GM04503 (cell line): ENCODE measurements at places on chromosomes 7 and 10.

DNA sequence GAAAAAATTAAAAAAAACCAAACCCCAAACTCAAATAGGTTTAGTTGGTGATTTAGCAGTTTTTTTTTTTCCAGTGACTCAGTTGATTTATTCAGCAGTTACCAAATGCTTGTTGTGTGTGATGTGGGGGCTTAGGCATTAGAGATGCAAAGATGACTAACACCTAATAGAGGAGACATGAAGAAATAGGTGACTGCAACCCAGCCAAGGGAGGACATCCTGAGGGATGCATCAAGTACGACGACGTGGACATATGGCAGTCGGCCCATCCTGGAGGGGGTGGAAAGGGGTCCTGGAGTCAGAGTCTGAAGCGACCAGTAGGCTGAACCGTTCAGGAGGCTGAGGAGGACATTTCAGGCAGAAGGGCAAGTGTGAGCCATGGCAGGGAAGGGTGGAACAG lies 35.5 kb downstream of the LRMDA start:
- DNase-seq, result no peak

- DNase-seq, result peak; percentile 57
Observed at GRCh38 chr10:114708717-114709335, 50.8 kb upstream of the ABLIM1 start.

DNA sequence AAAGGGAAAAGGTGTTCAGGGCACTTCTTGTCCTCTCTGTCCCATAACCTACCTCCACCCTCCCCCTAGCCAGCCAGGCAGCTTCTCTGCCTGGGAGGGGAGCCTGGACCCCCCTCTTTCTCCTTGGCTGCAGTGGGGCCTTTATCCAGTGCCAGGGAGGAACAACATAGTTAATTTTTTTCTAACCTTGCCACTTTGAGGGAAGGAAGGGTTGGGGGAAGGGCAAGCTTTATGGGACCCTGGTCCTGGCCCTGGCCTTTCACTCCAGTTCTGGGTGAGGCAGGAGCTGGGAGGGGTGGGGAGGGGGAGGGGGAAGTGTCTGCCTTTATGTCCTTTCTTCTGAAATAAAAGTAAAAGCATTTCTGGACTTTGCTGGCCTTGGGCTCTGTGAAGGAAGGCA lies 4.5 kb downstream of the VGF start:
- DNase-seq, result no peak

- DNase-seq, result no peak
Observed at GRCh38 chr10:1420661-1421362, 316.5 kb downstream of the ADARB2 start.

DNA sequence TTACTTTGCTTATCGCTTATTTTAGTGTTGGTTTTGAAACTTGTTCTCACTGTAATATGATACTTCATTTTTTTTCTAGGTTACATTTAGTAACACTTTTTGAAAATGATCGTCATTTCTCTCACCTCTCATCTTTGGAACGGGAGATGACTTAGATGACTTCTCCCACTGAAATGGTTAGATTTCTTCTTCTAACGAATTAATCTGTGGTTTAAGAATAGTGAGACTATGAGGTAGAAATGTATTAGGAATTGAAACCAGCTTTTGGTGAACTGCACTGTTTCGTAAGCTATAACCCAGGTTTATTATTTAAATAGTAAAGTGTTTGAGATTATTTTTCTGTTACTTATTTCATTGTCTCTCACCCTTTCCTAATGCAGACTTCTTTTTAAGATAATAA lies 93.7 kb downstream of the PRR15 start:
- DNase-seq, result no peak

DNA sequence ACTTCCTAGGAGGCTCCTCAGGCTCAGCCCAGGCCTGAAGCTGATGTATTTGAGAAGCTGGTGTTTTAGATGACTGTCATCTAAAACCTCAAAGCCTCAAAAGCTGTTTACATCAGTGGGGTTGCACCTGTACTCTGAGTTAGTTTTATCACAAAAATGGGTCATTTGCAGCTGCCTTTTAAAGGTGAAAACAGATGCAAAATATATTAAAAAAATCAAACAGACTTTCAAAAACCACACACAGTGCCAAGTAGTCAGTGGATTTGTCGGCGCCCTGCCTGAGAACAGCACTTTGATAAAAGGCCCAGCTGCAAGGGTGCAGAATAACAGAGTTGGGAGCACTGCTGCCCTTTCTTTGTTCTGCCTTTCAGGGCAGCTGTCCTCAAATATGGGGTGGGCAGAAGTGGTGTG lies 103.0 kb downstream of the VOPP1 start:
- no peak for DNase-seq

DNA sequence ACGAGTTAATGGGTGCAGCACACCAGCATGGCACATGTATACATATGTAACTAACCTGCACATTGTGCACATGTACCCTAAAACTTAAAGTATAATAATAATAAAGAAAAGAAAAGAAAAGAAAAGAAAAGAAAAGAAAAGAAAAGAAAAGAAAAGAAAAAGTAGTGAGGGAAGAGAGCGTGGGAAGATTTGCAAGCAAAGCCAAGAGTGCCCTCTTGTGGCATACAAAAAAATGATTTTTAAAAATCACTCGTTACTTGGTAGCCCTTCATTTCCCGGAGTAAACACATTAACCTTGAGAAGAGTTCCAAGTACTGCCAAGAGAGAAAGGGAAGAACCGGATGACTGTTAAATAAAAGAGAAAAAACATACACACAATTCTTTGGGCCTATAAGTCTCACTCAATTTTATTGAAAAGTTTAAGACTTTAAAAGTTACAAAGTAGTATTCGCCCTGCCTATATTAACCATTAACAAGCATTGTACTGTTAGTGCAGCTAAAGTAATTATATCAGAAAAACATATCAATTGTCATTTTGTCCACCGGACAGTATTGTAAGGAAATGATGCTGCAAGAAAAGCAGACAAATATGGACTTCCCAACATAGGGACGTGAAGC lies 6.2 kb upstream of the CH25H start:
- no peak for DNase-seq

GRCh38 chr10:81414038-81414437 lies 461.0 kb upstream of the NRG3 start:
- DNase-seq, result no peak

DNA sequence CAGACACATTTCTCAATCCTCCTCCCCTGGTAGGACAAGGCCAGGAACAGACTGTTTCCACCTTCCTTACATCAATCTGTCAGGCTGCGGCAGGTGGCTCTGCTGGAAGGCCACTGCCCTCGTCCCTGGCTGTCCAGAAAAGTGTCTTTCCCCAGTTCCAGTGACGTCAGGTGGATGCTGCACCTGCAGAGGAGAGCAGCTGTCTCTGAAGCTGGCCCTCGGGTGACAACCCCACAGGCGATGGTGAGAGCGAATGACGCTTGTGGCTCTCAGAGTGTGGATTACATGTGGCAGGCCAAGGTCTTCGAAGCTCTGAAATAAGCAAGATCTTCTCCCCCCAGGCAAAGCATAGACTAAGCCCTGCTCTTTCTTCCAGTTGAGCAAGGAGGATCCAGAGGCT lies 146.9 kb upstream of the RET start:
- DNase-seq, result no peak

- DNase-seq, result no peak
Observed at GRCh38 chr10:102435529-102436233, 3.3 kb upstream of the CUEDC2 start.

DNA sequence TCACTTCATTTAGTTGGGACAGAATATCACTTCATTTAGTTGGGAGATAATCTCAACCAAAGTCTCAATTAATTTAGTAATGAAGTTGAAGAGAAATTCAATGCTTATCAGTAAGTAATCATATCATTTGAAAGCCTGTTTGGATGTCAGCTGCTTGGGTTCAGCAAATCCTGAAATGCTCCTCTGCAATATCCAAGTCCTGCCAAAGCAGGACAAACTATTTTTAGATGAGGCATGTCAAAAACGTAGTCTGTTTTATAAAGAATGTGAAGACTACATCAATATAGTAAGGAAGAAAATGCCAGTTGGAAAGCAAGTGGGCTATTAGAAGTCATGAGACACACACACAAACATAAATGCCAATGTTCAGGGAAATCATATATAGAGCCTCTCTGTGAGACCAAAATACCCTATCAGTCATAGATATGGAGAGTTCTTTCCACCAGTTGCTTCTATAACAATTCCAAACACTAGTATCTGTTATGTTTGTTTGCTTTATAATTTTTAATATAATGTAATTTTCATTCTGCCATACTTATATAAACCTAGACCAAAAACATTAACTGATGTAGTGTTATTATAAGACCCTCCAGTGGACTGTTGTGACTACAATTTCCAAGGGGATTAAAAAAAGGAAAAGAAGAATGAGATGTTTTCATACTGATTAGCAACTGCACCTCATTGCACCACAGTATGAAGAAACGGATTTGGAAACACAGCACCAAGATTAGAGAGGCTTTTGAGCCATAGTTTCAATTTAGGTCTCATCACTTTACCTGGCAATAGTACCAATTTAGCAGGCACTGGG lies 160.7 kb downstream of the LRRTM3 start:
- no peak for DNase-seq

- no peak for DNase-seq
Observed at GRCh38 chr10:49602380-49603023, 7.6 kb upstream of the SLC18A3 start.

DNA sequence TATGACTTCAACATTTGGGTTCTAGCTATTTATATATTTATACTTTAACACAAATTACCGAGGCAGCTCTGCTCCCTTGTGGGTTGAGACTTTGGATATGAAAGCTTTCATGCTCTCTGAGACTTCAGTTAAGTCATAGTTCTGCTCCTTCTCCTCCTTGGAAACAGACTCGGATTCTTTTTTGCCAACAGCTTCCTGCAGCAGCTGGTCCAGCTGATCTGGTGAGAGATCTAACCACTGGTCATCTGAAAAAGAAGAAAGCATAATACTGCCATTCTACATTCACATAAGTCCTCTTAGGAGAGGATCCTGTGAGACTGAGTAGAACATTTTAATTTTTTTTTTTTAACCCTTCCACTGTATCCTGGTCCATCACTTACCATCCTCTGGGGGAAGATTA lies 28.6 kb downstream of the ECD start:
- no peak for DNase-seq

- DNase-seq, result no peak
Observed at GRCh38 chr7:17171427-17171826, 127.0 kb upstream of the AHR start.

GRCh38 chr7:15015545-15016314 lies 113.2 kb upstream of the DGKB start:
- DNase-seq, result peak; percentile 24

- no peak for DNase-seq
Observed at GRCh38 chr7:150722431-150722931, 6.1 kb downstream of the GIMAP1 start.

DNA sequence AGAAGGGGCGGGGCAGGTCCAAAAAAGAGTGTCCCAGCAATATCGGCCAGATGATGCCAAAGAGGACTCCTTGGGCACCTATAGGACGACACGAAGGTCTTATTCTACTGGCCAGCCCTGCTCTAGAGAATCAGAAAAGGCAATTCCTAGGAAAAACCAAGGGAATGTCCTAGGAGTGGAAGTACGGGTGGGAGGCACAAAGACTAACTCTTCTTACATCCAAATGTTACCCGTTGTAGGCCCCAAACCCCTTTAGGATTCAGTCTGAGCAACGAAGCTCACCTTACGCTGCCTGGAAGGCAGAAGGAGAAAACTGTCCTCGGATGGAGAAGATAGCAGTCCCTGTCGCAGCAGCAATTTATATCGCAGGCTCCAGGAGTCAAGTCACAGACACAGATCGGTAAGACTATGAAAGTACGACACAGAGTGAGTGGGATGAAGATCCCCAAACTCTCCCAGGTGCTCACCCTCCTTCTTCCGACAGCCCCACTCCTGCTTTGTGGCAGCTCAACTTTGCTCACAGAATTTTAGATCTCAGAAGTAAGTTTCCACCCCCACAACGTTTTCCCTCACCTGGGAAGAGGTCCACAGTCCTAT lies 558 bp downstream of the TCTN3 start:
- DNase-seq, result no peak

GRCh38 chr7:91468256-91468655 lies 204.0 kb downstream of the FZD1 start:
- DNase-seq, result no peak

DNA sequence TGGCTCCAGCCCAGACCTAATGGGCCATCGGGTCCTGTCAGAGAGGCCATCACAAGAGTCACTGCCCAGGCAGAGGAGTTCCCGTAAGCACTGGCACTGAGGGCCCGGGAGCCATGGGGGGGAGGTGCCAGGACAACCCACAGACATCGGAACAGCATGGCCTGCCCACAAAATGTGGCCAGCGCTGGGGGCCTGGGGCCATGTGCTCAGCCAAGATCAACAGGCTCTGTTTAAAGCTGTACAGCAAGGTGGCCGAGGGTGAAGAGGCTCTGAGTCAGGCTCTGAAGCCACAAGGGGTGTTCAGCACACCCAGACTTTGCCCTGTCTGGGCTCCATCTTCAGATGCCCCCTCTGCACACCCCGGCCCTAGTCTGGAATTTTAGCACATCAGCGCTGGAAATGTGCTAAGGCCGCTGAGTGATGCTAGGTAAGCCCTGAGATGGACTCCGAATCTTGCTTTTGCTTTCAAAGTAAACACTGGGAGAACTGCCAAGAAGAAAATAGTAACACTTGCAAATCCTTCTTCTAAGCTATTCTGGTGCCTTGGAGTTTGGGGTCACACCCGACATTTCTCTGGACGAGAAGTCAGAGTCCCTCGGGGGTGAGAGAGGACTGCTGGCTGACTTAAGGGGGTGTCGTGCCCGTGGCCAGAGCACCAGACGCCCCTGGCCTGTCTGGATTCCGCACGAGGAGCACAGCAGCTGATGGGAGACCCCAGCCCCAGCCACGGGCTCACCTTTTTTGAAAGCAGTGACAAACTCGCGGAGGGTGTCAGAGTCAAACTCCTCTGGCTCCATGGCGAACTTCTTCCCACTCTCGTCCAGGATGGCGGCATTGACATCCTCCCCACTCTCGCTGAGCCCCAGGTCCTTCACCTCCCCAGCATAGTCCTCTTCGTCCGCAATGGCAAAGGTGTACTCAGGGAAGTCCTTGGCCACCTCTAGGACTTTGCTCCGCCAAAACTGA lies 23.6 kb downstream of the PDIA4 start:
- no peak for DNase-seq

GRCh38 chr10:98477861-98478260 lies 31.1 kb upstream of the HPS1 start:
- DNase-seq, result no peak

- no peak for DNase-seq
Observed at GRCh38 chr10:59654007-59654406, 55.6 kb downstream of the SLC16A9 start.

DNA sequence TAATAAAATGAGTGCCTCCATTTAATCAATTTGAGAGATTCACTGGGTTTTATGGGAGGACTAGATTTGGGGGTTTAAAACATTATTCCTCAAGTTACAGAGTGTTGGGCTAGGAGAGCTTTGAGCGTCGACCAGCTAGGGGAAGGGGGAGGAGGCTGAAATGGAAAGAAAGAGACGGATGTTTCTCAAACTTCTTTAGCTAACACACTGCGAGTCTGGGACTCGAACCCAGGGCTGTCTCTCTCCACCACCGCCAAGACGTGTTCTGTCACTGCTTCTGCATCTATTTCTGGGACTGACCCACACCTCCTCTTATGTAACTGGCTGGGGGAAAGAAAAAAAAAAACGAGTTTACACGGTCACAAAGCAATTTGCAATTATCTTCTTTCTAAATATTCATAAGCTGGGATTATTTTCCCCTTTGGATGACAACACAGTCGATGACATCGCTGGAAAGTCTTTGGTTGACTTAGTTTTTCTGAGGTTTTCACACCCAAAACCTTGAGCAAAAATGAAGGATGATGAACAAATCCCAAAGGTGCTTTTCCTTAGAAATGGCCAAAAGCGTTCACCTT lies 27.2 kb downstream of the CHST15 start:
- no peak for DNase-seq

- DNase-seq, result no peak
Observed at GRCh38 chr7:28136420-28136819, 44.2 kb downstream of the JAZF1 start.
